ENCODE measurements at places on chromosomes 16 and 17.

GRCh38 chr16:987906-988305, 6.3 kb downstream of the SOX8 start:
- DNase-seq: no peak

DNA sequence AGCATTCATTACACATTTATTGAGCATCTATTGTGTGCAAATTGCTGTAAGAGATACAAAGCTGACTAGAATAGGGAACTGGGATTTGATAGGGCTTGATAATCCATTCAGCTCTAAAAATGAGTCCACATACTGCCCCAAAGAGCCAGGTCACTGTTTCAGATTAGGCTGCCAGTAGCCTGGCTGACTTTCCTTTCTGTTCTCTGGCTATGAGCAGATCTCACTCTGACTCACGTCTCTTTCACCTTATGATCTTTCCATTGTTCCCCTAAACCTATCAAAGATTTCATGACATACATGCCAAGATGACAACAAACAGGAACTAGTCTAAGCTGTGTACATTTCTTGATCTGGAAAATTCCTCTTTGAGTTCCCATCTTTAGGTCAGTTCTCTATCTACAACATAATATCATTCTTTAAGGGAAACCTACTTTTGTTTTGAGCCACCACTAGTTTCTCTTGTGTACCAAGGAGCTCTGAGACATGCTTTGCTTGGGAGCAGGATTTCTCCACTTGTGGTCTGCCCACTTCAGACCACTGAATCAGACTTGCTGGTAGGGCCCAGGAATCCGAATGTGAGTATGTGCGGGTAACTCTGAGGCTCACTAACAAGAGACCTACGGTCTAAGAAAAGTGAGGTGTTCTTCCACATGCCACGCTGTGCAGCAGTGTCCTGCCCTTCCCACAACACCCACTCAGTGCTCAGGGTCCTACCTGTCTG, 40.9 kb upstream of the ICAM2 start:
- DNase-seq: no peak

DNA sequence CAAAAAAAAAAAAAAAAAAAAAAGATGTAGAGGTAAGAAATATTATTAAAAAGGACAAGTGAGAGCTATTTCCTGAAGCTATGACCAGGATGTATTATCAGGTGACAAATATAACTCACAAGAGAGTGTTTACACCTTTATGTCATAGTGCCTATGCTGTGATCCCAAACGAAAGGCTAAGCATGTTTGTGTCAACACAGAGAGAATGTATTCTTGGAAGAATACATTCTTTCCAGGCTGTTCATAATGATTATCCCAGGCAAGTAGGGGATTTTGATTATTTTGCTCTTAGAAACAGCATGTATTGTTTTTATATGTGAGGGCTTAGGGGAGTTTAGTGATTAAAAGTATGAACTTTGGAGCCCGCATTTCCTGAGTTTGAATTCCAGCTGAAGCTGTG, 175.0 kb downstream of the SPECC1 start:
- DNase-seq: no peak

DNA sequence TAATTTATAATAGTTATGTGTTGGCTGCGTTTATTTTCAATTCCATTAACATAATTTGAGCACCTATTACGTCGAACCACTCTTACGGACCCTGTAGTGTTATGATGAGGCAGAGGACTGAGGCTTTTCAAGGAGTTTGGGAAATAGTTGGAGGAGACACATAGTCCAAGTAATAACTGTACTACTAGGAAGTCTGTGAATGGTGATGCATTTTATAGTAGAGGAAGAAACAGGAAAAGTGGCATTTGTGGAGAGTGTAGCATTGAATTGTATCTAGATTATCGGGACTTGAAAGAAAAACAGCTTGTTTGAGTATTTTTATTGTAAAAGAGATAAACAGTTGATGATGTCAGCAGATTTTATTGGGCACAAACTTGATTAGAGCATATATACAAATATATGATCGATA, 1.7 kb downstream of the NFATC3 start:
- DNase-seq: no peak

- no peak for DNase-seq
Measured at GRCh38 chr17:1203111-1203966, 23.6 kb upstream of the ABR start.

DNA sequence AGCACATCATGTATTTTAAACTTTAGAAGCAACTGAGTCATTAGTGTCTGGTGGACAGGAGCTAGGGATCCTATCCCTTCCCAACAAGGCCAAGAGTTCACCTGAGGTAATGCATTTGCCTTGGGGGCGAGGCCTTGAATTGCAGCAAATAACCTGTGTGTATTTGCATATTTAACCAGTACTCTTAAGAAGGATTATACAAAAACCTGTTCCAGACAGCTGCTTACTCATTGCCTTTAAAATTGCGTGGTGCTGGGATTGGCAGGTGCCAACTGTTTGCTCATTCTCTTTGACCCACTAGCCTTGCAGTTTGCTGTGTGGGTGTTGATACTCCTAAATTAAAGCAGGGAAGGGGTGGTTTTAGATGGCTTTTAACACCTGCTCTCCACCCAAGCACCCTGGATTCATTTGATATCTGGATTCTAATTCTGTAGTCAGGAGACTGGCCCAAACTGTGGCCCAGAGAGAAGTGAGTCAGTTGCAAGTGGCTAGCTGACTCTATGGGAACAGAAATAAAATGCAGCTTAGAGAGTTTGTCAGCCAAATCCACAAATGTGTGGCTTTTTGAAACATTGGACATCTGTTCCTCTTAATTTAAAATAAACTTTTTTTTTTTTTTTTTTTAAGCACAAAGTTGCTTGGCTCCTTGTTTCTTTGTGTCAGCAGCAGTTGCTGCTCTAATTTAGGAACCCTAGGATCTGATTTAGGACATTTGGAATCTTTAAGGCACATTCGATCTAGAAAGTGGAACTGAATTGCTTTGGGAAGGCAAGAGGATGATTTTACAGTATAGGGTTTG, 46.9 kb downstream of the TUBD1 start:
- peak; percentile 88 for DNase-seq

DNA sequence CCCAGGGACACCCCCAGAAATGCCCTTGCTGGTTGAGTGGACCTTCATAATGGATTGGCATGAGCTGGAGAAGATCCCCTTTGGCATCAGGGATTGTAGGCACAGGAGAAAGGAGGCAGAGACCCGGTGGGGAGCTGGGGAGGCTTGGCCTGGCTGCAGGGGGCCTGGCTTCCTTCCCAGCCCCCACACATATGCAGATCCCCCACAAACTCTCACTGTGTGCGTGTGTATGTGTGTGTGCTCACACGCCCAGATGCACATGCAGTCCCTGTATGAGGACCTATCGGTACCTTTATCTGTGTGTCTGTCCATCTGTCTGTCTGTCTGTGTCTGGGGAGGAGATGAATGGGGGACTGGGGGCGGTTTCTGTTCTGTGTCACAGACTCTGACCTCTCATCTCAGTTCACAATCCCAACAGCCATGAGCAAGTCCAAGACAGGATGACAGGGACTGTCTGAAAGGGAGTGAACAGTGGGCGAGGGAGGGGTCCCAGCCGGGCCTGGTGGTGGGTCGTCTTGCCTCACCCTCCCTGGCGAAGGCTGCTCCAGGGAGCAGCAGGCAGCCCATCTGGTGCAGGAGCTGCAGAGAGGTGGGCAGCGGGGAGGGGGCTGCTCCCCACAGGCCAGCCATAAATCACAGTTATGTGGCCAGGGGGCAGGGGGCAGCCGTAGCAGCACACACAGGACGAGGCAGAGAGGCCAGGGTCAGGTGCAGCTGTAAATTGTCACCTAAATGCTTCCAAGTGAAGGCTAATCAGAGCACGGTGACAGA, 46.7 kb upstream of the LHX1 start:
- no peak for DNase-seq

DNA sequence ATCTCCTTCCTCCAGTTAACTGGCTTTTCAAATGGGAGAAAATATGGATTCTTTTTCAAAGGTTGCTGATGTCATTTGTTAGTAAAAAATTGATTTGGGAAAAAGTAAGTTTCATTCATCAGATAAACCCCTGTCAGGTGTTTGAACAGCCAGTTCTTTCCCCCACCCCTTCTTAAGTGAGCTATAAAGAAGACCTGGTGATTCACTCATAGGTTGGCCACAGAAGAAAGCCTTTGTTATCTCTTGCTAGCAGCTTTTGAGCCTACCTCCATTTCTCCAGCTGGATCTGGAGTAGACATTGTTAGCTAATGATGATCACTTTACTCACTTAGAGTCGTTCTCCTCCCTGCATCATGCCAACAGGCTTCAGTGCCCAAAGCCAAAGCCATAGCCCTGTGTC, 63.0 kb downstream of the NLK start:
- no peak for DNase-seq

- DNase-seq: no peak
Measured at GRCh38 chr17:42767512-42767911, 5.7 kb upstream of the VPS25 start.

DNA sequence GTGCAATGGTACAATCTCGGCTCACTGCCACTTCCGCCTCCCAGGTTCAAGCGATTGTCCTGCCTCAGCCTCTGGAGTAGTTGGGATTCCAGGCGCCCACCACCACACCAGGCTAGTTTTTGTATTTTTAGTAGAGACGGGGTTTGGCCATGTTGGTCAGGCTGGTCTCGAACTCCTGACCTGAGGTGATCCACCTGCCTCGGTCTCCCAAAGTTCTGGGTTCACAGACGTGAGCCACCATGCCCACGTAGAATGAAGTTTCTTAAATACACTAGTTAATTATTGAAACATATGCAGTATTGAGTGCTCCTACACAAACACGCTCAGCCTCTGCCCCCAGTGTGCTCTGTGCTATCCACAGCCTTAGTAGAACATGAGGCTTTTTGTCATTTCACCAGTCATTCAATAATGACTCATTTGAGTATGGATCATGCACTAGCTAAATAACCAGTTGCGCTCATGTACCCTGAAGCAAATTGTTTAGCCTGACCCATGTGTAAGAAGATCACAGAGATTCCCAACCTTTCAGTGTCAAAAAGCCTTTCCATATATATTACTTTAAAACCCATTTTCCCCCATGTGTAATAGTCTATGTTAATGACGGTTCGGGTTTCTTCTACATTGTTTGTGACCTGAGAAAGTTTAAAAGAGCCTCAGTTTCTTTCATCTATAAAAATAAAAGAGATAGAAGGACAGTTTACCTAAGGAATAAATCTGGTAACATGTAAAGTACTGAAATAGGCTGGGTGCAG, 49.7 kb downstream of the TUBD1 start:
- DNase-seq: peak; percentile 98

GRCh38 chr17:45143767-45144198, 4.5 kb upstream of the HEXIM1 start:
- DNase-seq: no peak

DNA sequence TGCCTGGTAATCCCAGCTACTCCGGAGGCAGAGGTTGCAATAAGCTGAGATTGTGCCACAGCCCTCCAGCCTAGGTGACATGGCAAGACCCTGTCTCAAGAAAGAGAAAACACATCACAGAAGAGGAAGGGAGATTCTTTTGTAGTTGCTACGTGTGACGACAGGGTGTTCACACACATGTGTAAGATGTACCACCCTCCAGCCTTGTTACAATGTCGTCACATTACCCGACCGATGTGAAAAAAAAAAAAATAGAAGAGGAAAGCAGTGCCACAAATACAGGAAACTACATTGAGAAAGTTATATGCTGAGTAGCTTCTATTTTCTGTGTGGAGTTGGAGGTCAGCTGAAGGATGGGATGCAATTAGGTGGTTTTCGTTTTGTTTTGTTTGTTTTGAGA, 56.0 kb downstream of the CLUH start:
- no peak for DNase-seq

- no peak for DNase-seq
Measured at GRCh38 chr17:19398301-19399181, 11.6 kb upstream of the MFAP4 start.

DNA sequence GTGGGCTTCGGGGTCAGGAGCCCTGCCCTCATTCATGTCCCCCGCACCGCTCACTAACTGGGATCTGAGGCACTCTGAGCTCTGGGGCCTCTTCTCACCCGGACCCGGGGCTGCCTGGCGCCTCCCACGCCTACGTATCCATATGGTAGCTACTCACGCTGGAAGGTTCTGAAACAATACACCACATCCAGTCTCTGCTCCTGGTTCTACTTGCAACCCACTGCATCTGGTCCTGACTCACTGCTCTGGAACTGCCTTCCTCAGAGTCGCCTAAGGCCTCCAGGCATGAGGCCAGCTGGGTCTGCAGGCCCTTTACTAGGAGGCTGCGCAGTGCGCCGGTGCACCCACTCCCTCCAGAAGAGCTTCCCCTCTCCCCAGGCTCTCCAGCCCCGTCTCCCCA, 18.1 kb downstream of the USP36 start:
- DNase-seq: no peak

DNA sequence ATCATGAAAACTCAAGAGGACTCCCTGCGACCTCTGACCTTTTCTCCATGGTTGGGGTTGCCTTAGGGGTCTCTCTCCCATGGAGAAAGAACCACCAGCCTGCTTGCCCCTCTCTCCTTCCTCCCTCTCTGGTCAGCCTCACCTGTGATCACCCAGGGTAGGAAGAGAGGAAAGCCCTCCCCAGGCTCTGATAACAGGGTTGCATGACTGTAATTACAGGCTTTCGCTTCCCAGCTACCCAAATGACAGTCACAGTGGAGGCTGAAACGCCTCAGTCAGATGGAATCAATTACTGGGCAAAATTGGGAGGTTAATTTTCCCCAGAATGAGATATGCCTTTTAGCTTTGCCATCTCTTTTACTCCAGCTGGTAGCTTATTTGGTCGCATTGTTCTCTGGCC, 265.8 kb upstream of the SOX9 start:
- DNase-seq: no peak

GRCh38 chr16:81855552-81856153, 76.6 kb downstream of the PLCG2 start:
- DNase-seq: no peak

GRCh38 chr17:40588552-40588951, 23.3 kb upstream of the CCR7 start:
- DNase-seq: no peak
